Stimulated activated CD8-positive, alpha-beta memory T cell treated with anti-CD3 and anti-CD28 coated beads, Interleukin-2, amount 100 ng/mL, for 48 hours (primary cell): ENCODE measurements at places on chromosomes 12 and 14.

DNA sequence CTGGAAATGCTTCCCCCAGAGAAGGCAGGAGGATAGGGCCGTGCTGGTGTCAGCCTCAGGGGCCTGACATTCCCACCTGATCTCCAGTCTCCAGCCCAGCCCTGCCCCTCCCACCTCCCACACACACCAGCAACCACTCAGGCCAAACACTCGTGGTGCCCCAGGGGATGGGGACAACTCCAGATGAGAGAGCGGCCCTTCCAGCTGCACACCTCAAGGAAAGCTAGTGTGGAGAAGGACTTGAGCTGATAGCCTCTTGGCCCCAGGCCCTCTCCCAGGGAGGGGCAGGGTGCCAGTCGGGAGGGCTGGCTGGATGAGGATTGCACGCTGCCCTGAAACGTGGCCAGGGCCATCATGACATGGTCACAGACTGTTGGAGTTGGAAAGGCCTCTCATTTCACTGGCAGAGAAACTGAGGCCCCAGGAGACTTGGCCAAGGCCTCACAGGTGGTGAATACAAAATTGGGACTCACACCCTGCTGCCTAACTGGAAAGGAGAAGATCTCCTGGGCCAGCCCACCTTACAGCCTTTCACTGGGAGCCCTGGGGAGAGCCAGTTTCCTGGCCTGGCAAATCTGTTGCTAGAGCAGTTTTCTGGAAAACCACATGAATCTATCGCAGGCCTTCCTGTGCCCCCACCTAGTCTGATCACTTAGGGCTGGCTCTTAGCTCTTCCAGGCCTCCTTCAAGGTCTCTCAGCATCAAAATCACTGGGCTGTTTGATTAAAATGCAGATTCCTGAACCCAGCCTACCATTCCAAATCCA lies 52.1 kb downstream of the IRF2BPL start:
- DNase-seq = no peak

GRCh38 chr12:14261096-14261495 lies 104.4 kb upstream of the ATF7IP start:
- no peak for DNase-seq

- no peak for DNase-seq
These were observed 23.8 kb upstream of the TBC1D30 start for GRCh38 chr12:64800640-64801039.

DNA sequence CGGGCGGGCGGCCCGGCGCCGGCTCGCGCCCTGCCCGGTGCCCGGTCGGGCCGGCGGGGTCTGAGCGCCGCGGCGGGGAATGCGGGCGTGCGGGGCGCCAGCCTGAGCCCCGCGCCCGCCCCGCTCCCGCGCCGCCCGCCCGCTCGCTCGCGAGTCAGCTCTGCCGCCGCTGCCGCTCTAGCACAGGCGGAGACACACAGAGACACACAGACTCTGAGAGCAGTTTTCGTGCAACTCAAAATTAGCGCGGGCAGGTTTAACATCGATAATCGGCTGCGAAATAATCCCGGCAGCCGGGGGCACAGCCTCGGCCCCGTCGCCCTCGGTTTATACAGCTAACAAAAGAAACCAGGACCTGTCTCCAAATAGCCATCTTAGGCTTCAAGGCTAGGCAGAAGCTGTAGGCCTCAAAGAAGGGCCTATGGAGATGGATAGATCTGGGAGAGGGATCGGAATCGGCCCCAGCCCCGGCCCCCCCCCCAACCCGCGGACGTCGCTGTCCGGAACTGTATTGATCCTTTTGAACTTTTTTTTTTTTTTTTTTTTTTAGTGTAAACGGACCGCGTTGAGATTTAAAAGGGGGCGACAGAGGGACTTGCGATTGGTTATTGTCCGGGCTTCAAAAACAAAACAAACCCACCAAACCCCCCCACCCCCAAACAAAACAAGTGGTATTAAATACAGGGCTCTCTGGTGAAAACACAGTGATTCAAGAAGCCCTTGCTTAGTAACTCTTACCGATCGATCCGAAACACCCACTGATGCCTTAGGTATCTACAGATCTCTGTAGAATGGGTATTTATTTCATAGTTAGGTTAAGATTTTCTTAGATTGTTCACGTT lies 1.1 kb downstream of the ARID2 start:
- DNase-seq = peak; percentile 43

- no peak for DNase-seq
These were observed 124.0 kb downstream of the PDE3A start for GRCh38 chr12:20492251-20492760.

DNA sequence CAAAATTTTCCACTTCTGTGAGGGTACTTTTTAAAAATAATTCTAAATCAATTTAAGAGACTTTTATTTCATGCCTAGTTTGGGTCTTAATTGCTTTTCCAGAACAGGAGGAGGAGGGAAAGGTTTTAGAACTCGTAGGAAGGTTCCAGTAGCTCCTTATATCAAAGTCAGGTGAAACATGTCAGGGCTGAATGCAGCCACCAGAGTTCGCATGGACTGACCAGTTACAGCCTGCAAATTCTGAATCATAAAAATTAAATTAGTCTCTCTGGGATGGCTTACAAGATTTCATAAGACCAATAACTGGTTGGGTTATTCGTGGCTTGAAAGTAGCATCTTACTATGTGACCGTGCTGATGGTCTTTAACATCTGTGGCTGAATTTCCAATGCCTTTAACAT lies 397 bp downstream of the BDKRB1 start:
- no peak for DNase-seq

GRCh38 chr12:7624478-7624877 lies 41.2 kb downstream of the APOBEC1 start:
- no peak for DNase-seq

DNA sequence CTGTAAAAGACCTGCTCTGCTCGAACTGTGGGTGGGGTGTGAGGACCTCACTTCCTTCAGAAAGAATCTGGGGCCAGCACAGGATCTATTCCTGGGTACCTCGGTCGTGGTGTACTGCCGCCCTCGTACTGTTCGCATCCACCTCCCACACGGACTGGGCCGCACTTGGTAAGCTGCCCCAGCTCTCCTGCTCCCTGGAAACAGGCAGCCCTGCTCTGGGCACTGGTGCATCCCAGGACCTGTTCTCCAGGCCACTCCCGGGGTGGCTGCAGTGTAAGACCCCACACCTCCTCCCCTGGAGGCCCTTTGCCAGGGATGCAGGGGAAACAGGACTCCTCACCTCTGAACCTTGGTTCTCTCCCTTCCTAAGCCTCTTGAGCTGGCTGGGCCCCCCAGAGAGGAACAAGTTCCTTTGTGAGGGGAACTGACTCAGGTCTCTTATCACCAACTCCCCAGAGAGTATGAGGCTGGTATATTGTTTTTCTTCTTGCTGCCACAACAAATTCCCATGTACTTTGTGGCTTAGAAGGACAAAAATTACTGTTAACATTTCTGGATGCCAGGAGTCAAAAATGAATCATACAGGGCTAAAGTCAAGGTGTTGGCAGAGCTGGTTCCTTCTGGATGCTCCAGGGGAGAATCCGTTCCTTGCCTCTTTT lies 276.5 kb downstream of the NUAK1 start:
- no peak for DNase-seq

DNA sequence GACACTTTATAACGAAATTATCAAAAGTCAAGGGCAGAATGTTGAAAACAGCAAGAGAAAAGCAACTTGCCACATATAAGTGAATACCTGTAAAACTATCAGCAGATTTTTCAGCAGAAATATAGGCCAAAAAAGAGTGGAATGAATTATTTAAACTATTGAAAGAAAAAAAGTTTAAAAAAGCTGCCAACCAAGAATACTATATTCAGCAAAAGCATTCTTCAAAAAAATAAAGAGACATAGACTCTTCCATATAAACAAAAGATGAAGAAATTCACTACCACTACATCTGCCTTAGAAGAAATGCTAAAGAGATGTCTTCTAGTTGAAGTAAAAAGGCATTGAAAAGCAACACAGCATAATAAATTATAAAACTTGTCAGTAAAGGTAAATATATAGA lies 80.6 kb upstream of the CPNE8 start:
- DNase-seq = no peak

DNA sequence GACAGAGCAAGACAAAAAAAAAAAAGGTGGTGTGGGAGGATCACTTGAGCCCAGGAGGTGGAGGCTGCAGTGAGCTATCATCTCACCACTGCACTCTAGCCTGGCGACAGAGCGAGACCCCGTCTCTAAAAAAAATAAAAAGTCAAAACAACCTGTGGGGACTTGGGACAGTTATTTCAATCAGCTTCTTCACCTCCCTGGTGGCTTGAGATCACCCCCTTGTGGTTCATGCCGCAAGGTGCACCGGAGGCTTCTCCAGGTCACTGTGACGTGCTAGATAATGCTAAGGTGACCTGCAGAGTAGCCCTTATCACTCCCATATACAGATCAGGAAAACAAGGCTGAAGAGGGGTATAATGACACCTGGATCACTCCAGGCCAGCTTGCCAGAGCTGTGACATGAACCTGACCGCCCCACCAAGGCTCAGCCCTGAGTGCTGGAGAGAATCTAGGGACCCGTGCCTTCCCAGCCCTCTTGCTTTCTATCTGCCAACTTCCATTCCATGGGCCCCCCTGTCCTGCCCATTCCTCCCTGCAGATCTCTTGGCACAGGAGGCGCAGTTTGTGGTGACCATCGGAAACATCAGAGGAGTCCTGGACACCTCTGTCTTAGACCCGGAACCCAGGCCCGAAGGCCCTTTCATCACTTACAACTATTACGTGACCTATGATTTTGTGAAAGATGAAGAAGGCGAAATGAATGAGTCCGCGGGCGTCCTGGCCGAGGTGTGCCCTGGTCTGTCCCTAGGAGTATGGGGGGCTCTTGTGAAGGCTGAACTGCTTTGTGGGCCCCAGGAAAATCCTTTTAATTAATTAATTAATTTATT lies 8.1 kb downstream of the LRRC43 start:
- DNase-seq = peak; percentile 58

DNA sequence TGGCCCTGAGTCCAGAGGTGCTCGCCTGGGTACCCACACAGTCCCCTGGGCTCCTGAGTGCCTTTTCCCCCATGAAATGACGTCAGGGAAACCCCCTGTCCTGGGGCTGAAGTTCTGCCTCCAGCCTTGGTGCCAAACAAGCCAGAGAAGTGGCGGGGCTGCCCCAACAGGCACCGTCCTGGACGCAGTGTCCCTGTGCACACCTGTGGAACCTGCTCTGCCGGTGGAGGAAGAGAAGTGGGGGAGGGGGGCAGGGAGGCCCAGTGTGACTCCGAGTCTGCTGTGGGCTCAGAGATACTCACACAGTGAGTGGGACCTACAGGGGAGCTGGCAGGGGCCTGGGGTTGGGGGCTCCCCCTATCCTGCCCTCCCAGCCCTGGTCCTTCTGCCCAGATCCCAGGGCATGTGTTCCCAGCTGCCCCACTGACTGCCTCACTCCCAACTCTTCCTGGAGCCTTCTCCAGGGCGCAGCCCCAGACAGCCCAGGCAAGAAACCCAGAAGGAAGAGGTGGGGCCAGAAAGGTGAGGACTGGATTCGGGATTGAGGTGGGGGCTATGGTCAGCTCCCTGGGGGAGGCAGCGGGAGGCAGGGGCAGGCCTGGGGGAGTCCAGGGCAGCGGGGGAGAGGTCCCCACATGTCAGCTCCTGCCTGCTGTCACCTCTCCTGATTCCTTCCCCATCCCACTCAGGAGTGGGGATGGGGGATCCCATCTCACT lies 24.7 kb downstream of the CCDC85C start:
- no peak for DNase-seq

- peak; percentile 43 for DNase-seq
These were observed 17.0 kb downstream of the ZDHHC22 start for GRCh38 chr14:77124345-77125280.

DNA sequence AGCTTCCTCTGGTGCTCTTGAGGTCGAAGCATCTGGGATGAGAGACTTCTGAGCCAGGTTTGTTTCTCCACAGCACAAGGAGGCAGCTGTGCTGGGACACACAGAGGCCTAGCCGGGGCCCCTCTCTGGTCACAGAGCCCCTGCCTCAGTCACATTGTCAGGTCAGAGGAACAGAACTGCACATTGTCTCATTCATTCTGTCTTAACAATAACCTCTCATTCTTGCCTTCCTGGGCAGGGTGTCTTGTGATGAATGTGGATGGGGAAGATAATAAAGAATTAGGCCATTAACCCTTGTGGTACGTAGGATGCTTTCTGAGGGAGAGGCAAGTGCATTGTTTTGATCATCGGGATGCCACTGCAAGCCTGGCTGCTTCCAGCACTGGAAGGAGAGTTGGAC lies 29.8 kb downstream of the FNTB start:
- no peak for DNase-seq

DNA sequence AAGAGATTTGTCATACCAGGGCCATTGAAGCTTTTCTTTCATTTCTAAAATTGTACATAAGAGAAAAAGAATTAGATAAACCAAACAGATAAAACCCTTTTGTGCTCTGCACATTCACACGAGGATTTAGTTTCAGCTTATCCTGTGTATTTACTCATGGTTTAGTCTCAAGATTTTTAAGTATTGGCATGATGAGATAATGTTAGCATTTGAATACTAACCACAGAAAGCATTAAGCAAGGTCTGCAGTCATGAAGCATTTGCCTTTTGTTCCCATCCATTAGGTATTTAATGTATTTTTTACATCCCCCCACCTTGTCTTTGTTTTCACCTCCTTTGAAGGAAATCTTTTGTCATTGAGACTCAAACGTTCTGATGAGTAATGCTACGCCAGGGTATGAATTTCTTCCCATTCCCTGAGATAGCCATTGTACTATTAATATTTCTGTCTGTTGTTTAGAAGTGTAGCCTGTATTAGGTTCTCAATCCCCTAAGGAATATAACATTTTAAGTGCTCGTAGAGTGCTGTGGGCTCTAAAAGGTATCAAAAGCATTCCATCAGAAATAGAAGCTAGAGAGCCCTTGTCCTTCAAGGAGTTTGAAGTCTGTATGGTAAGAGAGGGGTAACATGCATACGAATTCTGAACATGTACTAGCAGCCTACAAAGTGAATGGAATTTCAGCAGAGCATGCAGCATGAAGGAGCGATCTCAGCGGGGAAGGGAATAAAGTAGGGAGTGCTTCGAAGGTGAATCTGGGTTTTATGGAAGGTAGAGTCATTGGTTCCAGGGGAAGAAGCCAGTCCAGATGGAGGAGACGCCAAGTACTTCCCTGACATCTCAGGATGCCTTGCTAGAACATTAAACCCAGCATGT lies 22.3 kb downstream of the CRADD start:
- no peak for DNase-seq

DNA sequence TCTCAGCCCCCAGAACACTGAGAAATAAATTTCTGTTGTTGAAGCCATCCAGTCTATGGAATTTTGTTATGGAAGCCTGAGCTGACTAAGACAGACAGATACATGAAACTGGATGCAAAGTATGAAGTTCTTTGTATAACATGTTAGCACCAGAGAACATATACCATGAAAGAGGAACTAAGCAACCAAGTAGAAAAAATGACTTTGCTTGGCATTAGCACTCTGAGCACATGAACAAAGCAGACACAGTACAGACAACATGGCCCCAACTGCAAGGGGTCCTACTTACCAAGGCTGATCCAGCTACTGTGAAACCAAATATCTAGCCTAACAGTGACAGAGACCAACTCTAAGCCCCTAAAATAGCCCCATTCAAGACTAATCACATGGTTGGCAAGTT lies 13.8 kb downstream of the EXOC5 start:
- no peak for DNase-seq

GRCh38 chr14:61176686-61177085 lies 104.5 kb downstream of the TMEM30B start:
- DNase-seq = no peak
